ENCODE measurements at places on chromosomes 6 and 20.

- no peak for ATAC-seq
These were observed 10.9 kb upstream of the FAM83D start for GRCh38 chr20:38915355-38915754.

DNA sequence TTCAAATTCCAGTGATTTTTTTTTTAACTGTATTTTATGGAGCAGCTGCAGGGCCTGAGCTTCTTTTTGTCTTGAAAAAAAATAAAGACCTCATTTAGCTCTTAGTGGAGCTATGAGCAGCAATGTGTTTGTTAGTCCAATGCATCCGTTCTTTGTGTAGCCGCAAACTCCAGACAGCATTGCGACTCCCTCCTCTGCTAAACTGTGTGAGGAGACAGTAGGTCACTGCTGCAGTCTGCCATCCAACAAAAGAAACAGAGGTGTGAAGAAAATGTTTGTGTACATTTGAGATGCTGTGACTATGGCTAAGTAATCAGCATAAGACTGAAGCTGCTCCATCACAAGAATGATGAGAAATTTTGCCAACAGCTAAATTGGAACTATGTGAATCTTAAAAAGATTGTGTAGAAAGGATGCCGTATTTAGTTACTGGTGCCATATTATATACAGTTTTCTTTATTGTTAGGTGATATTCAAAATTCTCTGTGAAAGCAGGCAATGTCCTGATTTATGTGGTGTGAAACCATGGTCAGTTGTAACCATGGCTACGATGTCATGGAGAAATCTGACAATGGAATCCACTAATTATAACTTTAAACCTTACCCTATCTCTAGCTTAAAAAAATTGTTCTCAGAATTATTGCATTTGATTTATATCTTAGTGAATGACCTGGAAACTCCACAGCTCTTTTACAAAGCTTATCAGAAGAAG, 428.8 kb upstream of the EPHA7 start:
- ATAC-seq = no peak

- no peak for ATAC-seq
These were observed 362.7 kb upstream of the MMS22L start for GRCh38 chr6:97645757-97646156.

GRCh38 chr20:496126-496696, 33.9 kb upstream of the TBC1D20 start:
- no peak for ATAC-seq

DNA sequence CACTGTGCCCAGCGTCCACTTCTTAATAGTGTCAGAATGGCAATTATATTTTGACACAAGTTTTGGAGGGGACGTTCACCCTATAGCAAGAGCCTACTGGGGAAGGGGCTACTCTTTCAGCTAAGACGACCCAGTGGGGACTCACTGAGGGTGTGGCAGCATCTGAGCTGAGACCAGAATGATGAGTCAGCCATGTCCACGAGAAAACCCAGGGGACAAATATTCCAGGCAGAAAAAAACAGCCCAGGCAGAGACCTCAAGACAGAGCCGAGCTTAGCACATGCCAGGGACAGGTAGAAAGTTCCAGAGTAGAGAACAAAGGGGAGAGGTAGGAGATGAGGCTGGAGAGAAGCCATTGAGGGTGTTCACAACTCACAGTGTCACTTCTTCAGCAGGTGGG, 11.2 kb downstream of the CNBD2 start:
- no peak for ATAC-seq

DNA sequence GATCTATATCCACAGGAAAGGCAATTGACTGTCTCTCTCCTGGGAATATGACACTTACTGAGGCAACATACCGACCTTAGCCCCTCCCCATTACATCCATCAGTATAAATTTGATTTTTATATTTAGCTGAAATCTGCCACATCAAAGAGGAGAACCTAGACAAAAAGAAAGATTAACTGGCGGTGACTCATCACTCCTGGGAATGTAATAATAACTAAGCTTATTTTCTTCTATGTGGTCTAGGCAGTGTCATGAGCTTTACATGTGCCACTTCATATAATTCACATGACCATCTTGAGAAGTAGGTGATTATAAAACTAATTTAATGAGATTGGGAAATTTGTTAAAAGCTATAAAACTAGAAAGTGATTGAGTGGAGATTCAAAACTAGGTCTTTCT, 520.0 kb upstream of the HS3ST5 start:
- no peak for ATAC-seq

DNA sequence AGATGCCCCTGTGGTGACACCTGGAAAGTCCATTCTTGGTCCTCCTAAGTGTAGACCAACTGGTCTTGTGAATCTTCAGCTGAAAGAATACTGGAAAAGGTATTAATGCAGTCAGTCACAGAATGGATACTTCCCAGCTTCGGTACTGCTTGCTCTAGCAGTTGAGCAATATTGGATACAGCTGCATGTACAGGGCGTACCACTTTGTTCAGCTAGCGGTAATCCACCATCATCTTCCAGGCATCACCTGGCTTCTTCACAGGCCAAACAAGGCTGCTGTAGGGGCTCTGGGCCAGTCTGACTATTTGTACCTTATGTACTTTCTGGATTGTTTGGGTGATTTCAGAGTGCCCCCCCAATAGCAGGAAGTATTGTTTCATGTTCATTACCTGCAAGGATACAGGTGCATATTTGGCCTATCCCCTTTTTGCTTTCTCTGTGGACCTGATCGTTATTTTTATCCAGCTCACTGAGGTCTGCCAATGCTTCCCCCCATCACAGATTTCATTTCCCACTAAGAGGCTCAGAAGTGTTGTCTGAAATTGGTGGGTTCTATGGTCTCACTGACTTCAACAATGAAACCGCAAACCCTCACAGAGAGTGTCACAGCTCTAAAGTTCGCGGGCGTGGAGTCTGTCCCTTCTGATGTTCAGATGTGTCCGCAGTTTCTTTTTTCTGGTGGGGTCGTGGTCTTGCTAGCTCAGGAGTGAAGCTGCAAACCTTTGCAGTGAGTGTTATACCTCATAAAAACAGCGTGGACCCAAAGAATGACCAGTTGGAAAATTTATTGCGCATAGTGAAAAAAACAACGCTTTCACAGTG, 52.2 kb downstream of the TRIM27 start:
- ATAC-seq = no peak

- no peak for ATAC-seq
These were observed 1.4 kb downstream of the TRIM15 start for GRCh38 chr6:30164714-30165113.

- ATAC-seq = no peak
These were observed 24.5 kb downstream of the YTHDF1 start for GRCh38 chr20:63191400-63191799.

DNA sequence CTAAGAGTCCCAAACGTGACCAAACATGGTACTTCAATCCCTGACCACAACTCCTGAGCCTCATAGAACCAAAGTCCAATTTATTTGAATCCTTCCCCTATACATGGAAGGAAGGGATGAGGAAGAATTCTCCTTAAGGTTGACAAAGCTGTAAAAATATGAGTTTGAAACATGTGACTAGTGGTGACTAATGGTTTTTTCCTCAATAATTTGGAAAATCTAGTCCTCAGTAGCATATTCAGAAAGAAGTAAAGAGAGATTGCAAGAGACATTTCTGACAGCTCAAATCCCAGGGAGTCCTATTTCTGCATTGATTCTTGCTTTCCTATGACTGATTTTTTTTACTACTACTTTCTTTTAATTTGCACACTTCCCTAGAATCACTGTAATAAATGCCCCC, 443.7 kb downstream of the FRK start:
- ATAC-seq = no peak

GRCh38 chr6:81235512-81235911, 517.0 kb downstream of the TENT5A start:
- ATAC-seq = no peak

- ATAC-seq = no peak
These were observed 9.0 kb upstream of the MTRES1 start for GRCh38 chr6:107019047-107019446.

- ATAC-seq = peak; percentile 75
These were observed 37.8 kb downstream of the TAF8 start for GRCh38 chr6:42088101-42088591.

GRCh38 chr20:23629017-23629541, 8.7 kb downstream of the CST3 start:
- ATAC-seq = no peak

GRCh38 chr20:63290677-63291472, 2.1 kb upstream of the COL20A1 start:
- ATAC-seq = peak; percentile 69

DNA sequence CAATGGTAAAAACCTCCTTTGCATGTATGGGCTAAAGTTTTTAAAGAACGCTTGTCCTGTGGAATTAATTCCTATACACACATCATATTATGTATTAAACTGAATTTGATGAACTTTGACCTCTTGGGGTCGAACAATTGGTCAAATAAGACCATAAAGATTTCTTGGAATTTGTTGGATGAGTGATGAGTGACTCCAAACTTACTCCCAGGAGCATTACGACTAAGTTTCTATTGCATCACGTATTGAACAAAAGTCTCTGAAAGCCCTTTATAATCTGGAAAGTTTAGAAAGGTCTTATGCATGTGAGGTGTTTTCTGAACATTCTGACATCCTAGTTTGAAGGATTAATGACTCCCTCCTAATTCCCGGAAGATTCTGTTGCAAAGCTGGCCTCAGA, 126.9 kb upstream of the BMP5 start:
- no peak for ATAC-seq

DNA sequence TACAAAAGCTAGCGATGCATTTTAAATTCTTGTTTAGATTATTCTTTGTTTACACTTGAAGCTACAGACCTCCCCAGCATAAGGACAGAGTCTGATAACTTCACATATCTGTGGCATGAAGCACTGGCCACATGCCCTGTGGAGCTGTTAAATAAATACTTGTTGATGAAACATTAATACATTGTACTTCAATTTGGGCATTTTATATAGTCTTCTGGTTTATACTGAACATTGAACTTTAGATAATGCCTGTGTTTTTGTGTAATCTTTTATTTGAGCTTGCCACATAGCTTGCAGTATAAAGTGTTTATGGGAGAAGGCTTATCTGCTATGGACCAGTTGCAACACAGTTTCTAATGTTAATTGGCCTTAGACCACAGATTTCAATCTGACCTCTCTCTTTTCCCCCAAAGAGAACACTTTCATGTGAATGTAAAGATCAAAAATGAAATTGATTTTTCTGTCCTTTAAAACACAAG, 48.2 kb downstream of the FRK start:
- ATAC-seq = no peak

- no peak for ATAC-seq
These were observed 163.6 kb downstream of the SLC16A10 start for GRCh38 chr6:111250791-111251354.

All from SK-N-SH treated with all-trans-retinoic acid at 6 μM for 48 hours (cell line).